Uterus (tissue), 4 donors: ENCODE measurements at places on chromosomes 1 and 21. TPM values are rescaled to one million over a fixed set of nuclear protein-coding genes. Genes with fewer than 3 reads are reported as not detected.

GRCh38 chr1:90579212-90579802 lies 137.8 kb downstream of the BARHL2 start:
- no peak for DNase-seq

- no peak for DNase-seq
These were observed 253.5 kb downstream of the AKT3 start for GRCh38 chr1:243596431-243597062.

- DNase-seq, result peak; percentile 14
These were observed 827 bp downstream of the FMN2 start for GRCh38 chr1:240092301-240093119.

DNA sequence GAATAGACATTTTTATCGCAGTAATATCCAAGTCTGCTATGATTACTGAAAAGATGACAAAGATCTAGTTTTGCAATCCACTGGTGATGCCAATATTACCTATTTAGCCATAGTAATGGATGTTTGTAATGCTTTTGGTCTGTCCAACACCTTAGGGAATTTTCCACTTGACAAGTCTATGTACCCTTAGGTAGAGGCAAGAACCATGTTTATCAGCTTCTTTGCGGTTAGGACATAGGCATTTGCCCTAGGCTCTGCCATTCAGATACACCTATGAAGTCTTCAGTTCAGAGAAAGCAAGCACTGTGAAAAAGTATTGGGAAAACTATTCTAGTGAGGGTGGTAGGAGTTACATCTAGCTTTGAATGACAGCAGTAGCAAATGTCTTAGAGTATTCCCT lies 40.2 kb upstream of the SLC35D1 start:
- no peak for DNase-seq

GRCh38 chr1:238892612-238893011 lies 493.8 kb upstream of the CHRM3 start:
- DNase-seq, result no peak

DNA sequence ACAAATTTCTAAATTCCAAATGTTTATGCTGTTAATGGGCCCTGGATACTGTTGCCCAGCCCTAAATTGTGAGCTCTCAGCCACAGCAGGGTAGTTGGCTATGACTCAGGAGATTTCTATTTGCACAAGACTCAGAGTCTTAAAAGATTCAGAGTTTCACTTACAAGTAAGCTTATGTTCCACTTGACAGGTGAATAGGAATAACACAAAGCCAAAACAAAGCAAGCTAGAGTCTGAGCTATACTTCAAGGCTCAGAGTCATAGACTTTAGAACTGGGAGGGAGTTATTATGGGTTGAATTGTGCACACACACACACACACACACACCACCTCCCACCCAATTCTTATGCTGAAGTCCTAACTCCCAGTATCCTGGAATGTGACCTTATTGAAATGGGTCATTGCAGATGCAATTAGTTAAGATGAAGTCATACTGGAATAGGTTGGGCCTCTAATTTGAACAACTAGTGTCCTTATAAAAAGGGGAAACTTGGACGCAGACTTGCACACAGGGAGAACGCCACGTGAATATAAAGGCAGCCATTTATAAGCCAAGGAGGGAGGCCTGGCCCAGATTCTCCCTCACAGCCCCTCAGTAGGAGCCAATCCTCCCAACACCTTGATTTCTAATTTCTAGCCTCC lies 30.2 kb downstream of the PRDX6 start:
- no peak for DNase-seq

GRCh38 chr1:57489358-57490036 lies 65.6 kb upstream of the DAB1 start:
- no peak for DNase-seq

GRCh38 chr1:31752258-31752657 lies 11.9 kb downstream of the ADGRB2 start:
- DNase-seq, result no peak

GRCh38 chr21:44397431-44398031 lies 44.1 kb downstream of the TRPM2 start:
- DNase-seq, result no peak

DNA sequence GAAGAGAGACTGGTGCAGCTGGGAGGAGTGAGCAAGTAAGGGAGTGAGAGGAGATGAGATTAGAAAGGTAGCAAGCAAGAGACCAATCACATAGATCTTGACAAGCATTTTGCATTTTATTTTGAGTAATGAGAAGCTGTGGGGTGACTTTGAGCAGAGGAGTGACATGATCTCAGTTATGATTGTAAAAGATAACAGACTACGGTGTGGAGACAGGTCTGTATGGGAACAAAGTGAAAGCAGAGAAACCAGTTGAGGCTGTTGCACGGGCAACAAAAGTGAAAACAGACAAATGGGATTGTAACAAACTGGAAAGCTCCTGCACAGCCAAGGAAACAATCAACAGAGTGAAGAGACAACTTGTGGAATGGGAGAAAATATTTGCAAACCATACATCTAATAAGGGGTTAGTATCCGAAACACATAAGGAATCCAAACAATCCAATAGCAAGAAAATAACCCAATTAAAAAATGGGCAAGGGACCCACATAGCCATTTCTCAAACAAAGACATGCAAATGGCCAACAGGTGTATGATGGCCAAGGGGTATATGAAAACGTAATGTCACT lies 68.4 kb downstream of the SNRPE start:
- DNase-seq, result no peak

DNA sequence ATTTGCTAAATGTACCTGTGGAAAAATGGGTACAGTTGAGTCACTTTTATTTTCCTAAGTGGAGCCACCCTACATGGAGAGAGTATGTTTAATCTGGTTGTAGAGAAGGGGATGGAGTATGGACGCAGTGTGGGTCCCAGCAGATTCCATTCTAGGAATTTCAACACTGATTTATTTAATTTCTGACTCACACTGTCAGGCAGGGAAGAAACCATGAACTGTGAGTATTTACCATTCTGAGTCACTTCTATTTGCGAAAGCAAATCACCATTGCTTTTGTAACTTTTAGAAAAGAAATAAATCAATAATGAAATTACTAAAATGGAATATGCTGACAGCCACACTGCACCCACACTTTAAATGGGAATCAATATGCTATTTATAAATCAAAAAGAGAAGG lies 339.0 kb downstream of the DSCAM start:
- DNase-seq, result no peak

GRCh38 chr1:158509471-158510156 lies 37.6 kb downstream of the OR10R2 start:
- DNase-seq, result no peak

- no peak for DNase-seq
These were observed 179.2 kb upstream of the TMEM51 start for GRCh38 chr1:14974361-14974760.

- DNase-seq, result no peak
These were observed 185.6 kb downstream of the CLEC20A start for GRCh38 chr1:178311164-178311563.

GRCh38 chr1:222680080-222680479 lies 32.2 kb downstream of the AIDA start:
- DNase-seq, result no peak

DNA sequence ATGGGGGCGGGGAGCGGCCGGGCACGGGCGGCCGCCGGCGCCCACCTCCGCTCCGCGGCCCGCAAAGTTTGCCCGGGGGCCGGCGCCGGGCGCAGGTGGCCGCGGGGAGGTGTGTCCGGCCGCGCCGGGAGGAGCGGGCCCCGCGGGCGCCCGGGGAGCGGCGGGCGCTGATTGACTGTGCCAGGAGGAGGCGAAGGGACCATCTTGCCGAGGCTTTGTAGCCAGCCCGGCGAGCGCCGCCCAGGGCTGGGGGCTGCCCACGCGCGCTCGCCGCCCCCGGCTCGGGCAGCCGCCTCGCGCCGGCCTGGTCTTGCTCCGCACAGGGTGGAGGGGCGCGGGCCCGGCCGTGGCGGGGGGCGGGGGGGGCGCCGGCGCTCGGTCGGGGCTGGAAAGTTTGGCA lies 432 bp downstream of the EPHB2 start:
- DNase-seq, result no peak

Gene FAM3B
- total RNA-seq, result not detected

Gene WNT3A
- not detected for total RNA-seq

Gene CAPN9
- 0.41 TPM for total RNA-seq

Gene SPRR1A
- not detected for total RNA-seq

Gene CFHR4
- not detected for total RNA-seq

Gene SLC5A9
- 0.21 TPM for total RNA-seq

Gene TEX38
- total RNA-seq, result not detected
